ENCODE measurements at places on chromosomes 1 and 21.

- DNase-seq, result no peak
Observed at GRCh38 chr1:26923711-26924110, 2.2 kb downstream of the NUDC start.

DNA sequence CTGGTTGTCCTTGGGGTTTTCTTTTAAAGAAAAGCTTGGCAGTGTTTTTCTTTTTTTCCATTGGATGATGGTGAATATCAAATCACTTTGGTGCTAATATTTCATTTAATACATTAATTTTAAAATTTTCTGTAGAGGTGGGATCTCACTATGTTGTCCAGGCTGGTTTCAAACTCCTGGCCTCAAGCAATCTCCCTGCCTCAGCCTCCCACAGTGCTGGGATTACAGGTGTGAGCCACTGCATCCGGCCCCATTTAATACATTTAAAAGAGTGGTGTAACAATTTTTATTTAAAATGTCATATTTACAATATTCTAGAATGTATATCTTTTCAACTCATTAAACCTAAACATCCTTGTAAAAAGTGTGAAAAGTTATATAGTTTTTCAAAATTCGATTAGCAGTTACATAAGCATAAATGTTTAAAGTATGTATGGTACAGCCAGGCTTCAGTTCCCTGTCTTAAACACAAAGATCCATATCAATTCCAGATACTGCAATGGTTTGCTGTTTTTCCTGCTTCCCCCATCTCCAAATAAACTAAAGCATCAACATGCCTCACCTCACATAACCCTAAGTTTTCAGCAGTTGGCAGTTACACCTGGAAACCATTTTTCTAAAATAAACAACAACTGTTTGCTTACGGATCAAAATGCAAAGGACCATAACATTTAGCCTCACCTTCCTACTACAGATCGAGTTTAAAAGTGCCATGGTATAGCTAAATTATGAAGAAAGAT, 8.9 kb upstream of the LGALS8 start:
- DNase-seq, result no peak

- no peak for DNase-seq
Observed at GRCh38 chr1:159985473-159985872, 31.4 kb upstream of the SLAMF9 start.

DNA sequence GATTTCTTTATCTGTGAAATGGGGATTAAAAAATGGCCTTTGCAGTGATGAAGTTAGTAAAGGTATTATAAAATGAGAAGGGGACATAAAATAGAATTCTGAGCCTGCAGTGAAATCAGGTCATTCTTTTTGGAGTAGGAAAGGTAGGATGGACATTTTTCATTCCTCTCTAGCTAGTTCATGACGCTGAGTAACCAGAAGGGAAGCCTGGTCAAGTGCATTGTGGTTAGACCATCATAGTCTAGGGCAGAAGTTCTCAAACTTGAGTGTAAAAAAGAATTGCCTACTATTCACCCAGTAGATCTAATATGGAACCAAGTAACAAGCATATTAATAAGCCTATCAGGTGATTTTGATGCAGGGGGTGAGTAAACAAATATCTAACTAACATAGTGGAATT, 50.8 kb downstream of the TGFB2 start:
- DNase-seq, result no peak

DNA sequence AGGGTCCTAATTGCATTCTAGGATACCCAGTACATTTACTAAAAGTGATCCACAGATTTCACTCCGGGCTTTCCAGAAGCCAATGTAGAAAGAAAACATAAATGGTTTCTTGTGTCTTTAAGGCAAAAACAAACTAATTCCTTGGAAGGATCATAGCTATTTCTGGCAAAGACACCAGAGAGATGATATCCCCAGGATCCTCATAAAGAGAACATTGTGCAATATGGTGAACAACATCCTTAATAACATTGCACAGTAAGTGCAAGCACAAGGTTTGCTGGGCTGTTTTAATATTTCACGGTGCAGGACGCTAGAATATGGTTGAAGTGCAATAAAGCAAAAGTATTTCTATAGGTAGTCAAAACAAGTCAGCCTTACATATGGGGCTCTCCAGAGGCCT, 83.0 kb downstream of the NTPCR start:
- DNase-seq, result no peak

DNA sequence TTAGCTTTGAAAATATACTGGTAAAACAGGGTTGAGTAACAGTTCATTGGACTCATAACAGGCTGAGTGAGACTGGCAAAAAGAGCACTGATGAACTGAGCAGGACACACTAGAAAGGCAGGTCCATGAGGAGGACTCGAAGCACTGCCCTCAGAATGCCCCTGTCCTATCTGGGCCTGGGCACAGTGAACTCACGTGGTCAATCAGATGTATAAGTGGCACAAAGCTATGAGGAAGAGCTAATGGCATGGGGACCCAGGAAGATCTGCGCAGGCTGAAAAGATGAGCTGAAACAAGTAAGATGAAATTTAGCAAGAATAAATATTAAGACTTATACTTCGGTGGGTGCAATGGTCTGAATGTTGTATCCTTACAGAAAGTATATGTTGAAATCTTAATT, 9.2 kb upstream of the RGS7 start:
- no peak for DNase-seq

DNA sequence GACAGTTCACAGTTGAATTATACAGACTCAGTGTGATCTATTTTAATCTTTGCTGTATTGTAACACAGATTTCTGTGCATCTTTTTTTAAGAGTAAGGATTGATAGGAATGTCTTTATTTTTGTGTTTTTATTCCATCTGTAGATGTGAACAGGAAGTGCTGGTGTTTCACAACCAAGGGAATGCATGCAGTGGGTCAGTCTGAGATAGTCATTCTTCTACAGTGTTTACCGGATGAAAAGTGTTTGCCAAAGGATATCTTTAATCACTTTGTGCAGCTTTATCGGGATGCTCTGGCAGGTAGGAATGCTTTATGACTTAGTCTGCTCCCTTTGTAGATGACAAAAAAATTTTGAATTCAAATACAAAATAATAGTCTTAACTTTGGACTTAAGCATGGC, 84.5 kb downstream of the CC2D1B start:
- no peak for DNase-seq

GRCh38 chr21:38938343-38938742, 132.6 kb downstream of the ETS2 start:
- no peak for DNase-seq
